Eye (tissue), 1 donor: ENCODE measurements at places on chromosomes 1 and 21.

- peak; percentile 24 for DNase-seq
Measured at GRCh38 chr1:161511018-161511755, 5.9 kb downstream of the FCGR2A start.

GRCh38 chr1:67559222-67559700 lies 125.7 kb upstream of the GADD45A start:
- DNase-seq, result no peak

DNA sequence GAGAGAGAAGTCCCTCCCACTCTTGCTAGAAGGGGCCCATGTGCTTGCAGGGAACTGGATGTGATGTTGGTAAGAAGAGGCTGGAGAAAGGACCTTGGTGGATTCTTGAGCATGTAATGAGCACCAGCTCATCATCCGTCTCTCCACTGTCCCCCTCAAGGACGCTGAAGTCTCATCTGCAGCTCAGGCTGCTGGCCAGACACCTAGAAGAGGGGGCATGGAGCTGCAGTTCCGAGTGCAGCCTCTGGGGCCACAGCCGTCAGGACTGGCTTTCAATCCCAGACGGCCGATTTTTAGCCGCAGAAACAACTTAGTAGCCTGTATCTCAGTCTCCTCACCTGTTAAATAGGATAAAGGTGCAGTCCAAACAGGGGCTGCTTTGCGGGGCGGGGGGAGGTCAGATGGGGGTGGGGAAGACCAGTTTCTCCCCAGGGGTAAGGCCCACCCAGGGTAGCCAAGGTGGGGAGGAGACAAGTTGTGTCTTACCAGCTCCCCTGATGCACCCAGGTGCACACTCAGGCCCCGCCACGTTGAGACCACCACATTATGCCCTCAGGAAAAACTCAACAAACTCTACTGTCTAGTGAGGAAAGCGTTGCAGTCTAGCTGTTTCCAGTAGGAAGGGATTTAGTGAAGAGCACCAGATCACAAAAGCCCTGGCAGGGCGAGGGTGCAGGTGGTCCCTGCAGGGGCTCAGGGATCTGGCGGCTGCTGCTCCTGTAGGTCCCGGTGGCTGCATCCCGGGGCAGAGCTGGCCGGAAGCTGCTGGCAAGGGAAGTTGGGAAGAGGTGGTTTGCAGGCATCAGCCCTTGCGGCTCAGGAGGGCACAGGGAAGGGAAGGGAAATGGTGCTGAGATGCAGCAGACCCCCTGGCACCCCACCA lies 29.5 kb downstream of the LDLRAP1 start:
- peak; percentile 77 for DNase-seq

- no peak for DNase-seq
Measured at GRCh38 chr21:27036736-27037301, 69.9 kb upstream of the ADAMTS5 start.

DNA sequence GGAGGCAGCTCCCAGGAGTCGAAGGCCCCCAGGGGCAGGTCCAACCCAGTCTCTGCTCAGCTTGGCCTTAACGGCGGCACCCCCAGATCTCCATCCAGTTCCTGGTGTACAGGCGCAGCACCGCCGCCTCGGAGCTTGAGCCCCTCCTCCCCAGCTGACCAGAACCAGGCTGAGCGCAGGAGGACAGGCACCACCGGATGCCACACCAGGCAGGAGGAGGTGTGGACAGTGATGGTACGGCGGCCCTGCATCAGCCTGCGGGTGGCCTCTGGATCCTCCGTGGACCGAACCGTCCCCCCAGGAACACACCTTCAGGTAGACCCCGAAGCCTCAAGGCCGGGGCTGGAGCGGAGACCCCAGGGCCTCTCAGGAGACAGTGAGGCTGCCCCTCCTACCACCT lies 16.4 kb downstream of the SLC66A1 start:
- DNase-seq, result no peak

- DNase-seq, result no peak
Measured at GRCh38 chr21:37245151-37245550, 22.0 kb downstream of the VPS26C start.

DNA sequence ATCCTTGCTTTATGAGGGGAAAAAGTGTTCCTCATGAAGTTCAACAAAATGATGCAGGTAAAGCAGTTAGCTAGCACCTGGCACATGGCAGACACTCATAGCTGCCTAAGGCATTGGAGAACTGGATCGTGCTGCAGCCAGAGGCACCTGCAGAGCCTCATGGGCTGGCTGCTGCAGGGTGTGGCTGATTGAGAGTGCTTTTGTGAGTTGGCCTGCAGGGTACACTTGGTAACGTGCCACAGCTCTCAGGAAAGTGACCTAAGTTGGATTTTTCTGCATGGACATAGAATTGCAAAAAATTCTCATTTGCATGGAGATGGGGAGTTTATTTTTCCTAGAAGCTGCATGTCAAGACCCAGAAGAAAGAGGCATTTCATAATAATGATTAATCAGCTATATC lies 31.6 kb upstream of the IL20 start:
- no peak for DNase-seq

DNA sequence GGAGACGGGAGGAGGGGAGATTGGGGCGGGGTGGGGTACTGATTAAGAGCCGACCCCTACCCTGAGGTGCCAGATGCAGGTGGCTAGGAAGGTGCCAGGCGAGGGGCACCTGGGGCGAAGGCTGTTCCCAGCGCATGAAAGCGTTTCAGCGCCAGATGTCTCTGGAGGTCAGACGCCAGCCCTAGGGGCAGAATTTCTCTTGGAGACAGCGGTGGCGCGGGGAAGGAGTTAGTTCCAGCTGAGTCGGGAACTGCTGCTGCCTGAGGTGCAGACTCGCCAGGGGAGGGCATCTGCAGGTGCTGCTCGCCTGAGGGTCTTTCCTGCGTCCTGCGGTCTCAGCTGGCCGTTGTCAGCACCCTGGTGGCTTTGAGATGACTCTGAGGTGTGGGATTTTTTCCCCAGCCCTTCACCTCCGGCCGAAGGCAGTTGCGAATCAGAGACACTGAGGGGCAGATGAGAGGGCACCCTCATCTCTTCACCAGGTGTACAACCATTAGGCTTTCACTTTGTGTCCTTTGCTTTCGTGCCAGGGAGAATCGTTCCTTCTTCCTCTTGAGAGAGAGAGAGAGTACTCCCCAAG lies 539 bp downstream of the CGN start:
- DNase-seq, result peak; percentile 85

DNA sequence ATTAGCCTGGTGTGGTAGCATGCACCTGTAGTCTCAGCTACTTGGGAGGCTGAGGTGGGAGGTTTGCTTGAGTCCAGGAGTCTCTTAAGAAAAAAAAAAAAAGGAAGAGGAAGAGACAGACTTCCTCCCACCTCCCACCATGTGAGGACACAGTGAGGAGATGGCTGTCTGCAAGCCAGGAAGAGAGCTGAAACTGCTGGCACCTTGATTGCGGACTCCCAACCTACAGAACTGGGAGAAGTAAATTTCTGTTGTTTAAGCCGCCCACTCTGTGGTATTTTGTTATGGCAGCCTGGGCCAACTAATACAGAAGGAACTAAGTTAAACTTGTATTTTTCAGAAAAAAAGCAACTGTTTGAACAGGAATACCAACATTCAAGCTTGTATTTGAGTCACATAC lies 21.7 kb downstream of the DOP1B start:
- DNase-seq, result no peak

DNA sequence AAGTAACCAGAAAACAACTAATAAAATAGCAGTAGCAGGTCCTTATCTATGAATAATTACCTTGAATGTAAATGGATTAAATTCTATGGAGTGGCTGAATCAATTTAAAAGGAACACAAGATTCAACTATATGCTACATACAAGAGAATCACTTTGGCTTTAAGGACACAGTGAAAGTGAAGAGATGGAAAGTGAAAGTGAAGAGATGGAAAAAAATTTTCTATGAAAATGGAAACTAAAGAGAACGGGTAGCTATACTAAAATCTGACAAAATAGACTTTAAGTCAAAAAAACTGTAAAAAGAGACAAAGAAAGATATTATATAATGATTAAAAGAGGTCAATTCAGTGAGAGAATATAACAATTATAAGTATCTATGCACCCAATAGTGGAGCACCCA lies 54.7 kb downstream of the C1orf185 start:
- no peak for DNase-seq

- peak; percentile 19 for DNase-seq
Measured at GRCh38 chr1:41330588-41331545, 30.4 kb upstream of the FOXO6 start.

DNA sequence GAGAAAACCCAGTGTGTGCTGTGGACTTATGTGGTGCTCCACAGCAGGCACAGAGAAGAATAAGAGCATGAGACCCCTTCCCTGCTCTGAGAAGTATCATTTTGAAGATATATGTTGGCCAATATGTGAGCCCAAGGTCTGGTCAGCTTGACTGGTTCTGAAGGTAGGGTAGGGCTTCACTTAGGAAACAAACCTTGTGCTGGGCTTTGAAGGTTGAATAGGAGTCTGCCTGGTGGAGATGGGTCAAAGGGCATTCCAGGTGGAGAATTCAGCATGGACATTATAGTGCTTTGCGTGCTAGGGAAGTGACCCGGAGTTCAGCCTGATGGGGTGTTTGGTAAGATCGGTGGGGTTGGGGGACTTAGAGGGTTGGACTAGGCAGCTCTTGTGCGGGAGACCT lies 99.1 kb downstream of the EPHB2 start:
- no peak for DNase-seq

- no peak for DNase-seq
Measured at GRCh38 chr1:90510143-90510542, 207.0 kb downstream of the BARHL2 start.

DNA sequence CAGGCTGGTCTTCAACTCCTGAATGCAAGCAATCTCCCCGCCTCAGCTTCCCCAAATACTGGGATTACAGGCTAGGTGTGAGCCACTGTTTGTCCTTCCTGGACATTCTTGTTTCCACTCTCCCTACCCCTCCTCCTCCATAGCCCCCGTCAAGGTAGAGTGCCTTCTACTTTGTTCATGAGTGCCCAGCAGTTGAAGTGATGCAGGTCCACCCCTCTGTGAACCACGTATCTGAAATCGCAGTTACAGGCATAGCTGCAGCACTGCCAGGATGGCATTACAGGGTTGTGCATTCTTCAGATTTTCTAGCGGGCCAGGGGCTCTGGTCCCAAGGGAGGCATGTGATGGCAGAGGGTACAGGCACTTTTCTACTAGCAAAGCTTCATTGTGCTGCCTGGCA lies 7.4 kb upstream of the TLR5 start:
- no peak for DNase-seq

DNA sequence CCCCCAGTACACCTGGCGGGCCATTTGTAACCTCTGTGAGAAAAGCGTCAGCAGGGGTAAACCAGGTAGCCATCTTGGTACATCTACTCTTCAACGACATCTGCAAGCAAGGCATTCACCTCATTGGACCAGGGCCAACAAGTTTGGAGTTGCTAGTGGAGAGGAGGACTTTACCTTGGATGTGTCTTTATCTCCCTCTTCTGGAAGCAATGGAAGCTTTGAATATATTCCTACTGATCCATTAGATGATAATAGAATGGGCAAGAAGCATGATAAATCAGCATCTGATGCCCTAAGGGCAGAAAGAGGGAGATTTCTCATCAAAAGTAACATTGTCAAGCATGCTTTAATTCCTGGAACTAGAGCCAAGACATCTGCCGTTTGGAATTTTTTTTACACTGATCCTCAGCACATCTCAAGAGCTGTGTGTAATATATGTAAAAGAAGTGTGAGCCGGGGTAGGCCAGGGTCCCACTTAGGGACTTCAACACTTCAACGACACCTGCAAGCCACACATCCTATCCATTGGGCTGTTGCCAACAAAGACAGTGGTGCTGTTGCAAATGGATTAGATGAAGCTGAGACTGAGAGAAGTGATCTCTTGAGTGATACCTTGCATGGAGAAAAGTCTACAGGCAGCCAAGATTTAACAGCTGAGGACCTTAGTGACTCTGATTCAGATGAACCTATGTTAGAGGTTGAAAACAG lies 2.7 kb downstream of the ZBED6 start:
- DNase-seq, result no peak

- DNase-seq, result no peak
Measured at GRCh38 chr1:30586671-30587070, 136.7 kb downstream of the MATN1 start.

DNA sequence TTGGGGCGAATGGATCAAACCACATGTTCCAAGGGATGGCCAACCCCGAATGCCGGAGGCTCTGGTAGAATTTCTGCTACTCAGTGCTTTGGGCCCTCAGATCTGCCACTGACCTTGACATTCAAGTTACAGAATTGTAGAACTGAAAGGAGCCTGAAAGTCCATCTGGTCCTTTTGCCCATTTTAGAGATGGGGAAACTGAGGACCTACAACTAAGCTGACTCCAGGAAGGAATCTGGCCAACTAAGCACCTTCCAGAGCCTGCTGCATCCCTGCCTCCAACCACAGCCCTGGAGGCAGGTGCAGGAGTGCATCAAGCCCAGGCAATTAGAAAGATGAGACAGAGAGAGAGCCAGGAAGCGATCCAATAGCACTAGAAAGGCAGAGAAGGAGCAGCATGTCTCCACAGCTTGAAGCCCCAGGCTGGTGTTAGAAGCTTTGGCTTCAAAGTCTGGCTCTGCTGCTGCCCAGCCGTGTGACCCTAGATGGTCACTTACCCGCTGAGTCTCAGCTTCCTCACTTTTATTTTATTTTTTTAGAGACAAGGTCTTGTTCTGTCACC lies 1.3 kb upstream of the CTRC start:
- DNase-seq, result no peak

DNA sequence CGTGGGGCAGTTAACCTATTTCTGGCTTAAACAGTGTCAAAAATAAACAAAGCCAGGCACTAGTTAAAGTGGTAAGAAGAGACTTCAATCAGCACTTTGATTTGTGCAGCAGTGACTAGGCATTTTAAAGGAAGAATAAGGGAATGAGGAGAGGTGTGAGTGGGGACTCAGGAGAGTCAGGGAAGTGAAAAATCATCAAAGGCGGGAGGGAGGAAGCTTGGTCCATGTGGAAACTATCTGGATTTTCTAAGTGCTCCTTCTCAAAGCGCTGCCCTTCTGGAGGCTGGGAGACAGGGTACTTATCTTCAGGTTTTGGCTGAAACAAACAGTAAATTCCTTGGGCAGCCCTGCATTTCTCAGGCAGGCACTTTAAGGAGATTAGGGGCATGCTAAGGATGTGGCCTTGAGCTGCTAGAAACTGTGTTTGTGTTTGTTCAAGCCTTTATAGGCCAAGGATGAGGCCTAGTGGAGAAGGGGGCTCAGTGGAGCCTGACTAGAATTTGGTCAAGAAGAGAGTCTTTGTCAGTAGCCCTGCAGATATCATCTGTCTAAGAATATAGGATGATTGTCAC lies 486.5 kb downstream of the SIPA1L2 start:
- DNase-seq, result peak; percentile 4

DNA sequence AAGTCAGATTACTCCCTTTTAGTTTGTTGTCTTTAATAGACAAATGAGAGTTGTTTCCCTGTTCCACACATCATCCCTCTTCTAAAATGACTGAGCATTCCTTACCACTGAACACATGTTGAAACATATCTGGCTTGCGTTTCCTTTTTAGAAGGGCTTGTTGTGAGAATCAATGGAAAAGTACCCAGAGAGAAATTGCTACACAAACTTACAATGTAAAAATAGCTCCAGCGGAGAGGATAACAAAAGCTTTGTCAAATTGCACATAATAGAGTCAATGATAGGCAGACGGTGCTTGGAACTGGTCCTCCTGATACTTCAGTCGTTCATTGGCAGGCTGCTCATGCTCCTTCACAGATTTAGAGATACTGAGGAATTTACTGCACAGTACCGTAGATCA lies 123.9 kb downstream of the CYYR1 start:
- DNase-seq, result peak; percentile 35

- no peak for DNase-seq
Measured at GRCh38 chr1:45834689-45835088, 31.3 kb downstream of the MAST2 start.
